ENCODE measurements at places on chromosomes 11 and 22. TPM values are rescaled to one million over a fixed set of nuclear protein-coding genes. Genes with fewer than 3 reads are reported as not detected.

Gene OR51B2
- total RNA-seq: not detected

Gene BRSK2
- 0.44 TPM for total RNA-seq

Gene HPX
- total RNA-seq: not detected

DNA sequence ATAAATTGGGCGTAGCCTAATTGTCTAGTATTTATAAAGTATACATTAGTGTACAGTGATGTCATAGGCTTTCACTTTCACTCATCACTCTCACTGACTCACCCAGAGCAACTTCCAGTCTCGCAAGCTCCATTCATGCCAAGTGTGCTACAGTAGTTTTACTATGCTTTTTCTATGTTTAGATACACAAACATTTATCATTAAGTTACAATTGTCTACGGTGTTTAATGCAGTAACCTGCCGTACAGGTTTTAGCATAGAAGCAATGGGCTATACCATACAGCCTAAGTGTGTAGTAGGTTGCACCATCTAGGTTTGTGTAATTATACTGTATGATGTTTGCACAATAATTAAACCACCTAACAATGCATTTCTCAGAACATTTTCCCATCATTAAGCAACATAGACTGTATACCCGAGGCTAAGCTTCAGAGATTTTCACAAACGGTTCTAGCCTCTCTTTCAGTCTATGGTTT is 17.5 kb downstream of the OR9G1 start:
- DNase-seq: peak; percentile 6

DNA sequence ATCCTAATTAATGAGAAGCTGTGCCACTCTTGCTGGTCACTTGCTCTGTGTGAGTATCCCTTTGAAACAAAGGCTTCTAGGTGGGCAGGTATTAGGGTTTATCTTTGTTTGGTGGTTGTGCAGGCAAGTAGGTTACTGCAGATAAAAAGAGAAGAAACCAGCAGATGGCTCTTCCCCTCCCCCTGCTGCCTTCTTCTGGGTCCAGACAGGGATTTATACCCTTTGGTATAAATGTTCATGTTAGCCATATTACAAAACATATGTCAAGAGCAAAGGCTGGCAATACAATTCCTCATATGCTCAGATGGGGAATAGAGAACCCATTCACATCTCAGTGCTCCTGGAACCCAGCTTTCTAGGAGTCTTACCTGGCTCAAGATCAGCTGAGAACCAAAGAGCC is 109.9 kb downstream of the NAV2 start:
- no peak for DNase-seq

- DNase-seq: no peak
Observed at GRCh38 chr11:56522008-56522407, 21.0 kb downstream of the OR5M11 start.

GRCh38 chr11:100220801-100221200 is 466.3 kb upstream of the ARHGAP42 start:
- no peak for DNase-seq

- no peak for DNase-seq
Observed at GRCh38 chr11:69658626-69659450, 16.3 kb downstream of the LTO1 start.

DNA sequence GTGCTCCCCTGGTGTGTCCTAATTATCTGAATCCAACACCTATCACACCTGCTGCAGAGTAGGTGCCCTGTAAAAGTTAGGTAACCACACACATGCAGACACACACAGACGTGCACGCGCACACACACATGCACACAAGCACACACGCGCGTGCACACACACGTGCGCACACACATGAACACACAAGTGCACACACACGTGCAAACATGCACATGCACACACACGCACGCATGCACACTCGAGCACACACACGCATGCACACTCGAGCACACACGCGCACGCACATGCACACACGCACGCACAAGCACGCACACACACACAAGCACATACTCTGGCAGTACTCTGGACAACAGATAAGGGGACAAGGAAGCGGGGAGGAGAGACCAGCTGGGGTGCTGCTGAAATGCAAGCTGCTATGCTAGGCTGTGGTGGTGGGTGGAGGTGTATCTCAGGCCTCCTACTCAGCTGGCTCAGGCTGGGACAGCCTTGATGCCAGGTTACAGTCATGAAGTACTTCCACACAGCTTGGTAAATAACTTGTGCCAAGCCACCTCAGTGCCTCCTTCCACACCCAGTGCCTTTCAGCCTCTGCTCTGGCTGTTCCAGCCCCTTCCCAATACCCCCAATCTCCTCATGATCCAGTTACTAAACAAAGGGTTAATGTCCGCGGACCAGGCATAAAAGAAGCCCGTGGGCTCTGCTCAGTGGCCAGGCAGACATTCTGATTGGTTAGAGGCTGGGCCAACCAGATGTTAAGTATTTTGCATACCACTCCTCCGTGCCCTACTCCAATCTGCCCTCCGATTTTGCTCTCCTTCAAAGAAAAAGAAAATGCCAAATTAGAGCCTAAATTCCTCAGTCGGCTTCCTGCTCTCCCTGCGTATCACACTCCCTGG is 374.1 kb downstream of the TENM4 start:
- no peak for DNase-seq

- no peak for DNase-seq
Observed at GRCh38 chr11:93239966-93240365, 42.2 kb upstream of the SLC36A4 start.

DNA sequence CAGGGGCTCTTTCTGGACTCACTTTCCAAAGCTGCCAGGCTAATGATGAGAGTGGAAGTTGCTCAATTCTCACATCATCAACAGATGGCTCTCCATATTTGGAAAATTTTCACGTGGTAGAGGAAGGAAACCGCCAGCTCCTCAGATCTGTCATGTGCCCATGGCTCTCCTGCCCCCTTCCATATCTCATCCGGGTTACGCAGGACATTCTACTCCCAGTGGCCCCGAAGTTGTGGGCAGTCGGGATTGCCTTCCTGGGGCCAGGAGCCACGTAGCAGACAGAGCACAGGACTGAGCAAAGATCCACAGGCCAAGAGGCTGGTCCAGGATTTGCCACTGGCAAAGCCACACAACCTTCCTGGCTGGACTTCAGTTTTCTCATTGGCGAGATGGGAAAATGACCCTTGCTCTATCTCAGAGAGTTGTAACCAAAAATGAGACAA is 38.8 kb downstream of the RPUSD4 start:
- no peak for DNase-seq

DNA sequence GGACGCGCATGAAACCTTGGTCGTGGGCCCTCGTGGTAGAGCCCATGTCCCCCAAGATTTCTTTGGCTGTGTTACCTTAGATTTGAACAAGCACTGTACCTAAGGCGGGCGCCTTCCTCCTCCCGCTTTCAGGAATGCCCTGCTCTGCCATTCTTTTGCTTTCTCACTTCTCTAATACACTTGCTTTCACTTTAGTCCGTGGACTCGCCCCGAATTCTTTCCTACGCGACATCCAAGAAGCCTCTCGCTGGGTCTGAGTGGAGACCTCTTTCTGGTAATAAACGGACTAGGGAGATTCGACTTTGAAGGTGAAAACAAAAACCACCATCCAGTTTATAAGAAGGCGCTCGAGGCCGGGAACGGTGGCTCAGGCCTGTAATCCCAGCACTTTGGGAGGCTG is 1.2 kb upstream of the NUP50 start:
- DNase-seq: no peak

DNA sequence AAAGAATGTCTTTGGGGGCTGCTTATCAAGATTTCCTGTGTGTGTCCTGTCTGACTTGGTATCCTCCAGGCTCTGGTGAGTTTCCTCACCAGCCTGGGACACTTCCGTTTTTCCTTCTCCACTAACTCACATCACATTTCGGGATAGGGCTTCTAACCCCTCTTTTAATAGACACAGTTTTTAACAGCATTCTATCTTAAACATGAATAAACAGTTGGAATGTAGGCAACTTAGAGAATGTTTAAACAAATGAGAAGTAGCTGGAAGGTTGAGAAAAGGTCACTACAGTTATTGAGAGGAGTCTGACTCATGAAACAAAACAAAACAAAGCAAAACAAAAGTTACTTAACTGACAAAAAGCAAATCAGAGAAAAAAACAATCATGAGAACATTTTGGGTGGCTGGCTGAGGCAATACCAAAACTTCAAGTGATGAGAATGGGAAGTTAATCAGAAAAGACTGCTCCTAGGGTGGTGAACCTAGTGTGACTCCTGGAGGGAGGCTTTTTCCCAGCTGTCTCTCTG is 64.7 kb upstream of the CTSC start:
- no peak for DNase-seq

DNA sequence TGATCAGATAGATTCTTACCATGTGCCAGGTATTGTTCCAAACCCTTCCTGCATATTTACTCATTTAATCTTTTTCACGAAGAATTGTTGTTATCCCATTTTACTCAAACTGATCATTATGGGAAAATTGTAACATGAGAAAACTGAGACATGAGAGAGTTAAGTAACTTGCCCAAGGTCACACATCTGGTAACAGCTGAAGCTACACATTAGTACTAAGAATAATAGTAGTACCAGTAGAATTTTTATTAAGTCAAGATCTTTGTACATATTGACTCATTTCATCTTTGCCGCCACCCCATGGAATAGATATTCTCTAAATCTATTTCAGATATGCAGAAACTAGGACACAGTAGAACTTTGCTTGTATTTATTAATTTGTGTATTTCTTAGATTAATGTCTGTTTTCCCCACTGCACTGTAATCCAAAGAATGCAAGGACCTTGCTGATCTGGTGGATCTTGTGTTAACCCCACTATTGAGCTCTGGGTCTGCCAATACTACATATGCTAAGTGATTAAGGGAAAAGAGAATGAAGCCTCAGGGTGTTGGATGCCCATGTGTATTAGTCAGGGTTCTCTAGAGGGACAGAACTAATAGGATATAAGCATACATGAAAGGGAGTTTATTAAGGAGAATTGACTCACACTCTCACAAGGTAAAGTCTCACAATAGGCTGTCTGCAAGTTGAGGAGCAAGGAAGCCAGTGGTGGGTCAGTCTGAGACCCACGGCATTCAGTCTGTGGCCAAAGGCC is 72.8 kb downstream of the PARVA start:
- DNase-seq: no peak

GRCh38 chr11:125999234-125999880 is 53.5 kb downstream of the VSIG10L2 start:
- DNase-seq: no peak

Data from activated naive CD4-positive, alpha-beta T cell treated with anti-CD3 and anti-CD28 coated beads for 36 hours (primary cell).